ENCODE measurements at places on chromosomes 7 and 10.

DNA sequence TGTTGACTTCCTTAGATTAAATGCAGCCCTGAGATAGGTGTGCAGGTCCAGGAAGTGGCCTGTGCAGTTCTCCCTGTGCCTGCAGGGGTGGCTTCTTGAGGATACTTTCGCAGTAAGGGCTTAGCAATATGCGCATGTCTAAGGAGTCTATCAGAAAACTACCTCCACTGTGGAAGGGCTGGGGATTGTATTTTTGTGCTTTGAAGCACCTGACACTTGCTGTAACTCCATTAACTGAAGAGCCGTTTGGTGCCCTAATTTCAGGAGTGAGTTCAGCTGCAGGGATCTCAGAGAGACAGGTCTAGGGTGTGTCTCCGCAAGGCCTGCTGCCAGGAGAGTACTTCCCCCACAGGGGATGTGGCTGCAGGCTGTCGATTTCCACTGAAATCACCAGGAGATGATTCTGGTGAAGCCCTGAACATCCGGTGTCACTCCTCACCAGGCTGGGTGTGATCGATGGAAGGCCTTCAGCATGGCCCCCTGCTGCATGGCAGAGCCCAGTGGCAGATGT, 35.5 kb downstream of the IKZF1 start:
- DNase-seq = peak; percentile 56

- DNase-seq = no peak
These were observed 84.9 kb upstream of the PPP1R17 start for GRCh38 chr7:31602041-31602625.

- DNase-seq = peak; percentile 81
These were observed at the start of the genes MRPL43 and TWNK for GRCh38 chr10:100986952-100987684. MRPL43 (minus strand) TSS chr10:100987497; CDS start chr10:100987443, 54 bp downstream. TWNK (plus strand) TSS chr10:100987543; CDS start chr10:100988211, 668 bp downstream.

DNA sequence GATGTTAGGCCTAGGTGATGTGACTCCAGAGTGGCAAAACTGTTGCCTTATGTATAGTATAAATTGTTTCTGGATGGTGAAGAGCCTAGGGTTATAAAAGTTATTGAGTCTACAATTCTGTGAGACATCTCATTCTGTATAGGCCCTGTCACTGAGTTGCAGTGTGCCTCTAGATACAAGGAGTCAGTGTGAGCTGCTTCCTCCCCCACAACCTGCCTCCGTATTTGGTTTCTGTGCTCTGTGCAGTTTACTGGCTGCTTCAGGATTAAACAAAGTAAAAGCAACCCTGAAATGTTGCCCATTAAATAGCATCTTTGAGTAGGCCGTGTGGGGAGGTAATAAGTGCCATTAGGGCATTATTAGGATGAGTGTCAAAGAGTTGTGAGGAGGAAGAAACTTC, 1.9 kb upstream of the IFRD1 start:
- no peak for DNase-seq

DNA sequence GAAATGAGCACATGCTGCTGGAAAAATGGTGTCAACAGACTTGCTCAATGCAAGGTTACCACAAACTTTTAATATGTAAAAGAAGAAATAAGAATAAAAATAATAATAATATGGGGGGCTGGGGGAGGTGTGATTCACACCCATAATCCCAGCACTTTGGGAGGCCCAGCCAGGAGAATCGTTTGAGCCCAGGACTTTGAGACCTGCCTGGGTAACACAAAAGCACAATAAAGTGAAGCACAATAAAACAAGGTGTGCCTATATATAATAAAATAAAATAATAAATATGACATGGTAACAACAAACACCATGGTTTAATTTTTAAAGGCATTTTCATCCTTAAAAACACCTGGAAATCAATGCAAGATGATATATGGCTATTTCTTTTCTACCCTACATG, 25.1 kb downstream of the EIF3A start:
- no peak for DNase-seq

DNA sequence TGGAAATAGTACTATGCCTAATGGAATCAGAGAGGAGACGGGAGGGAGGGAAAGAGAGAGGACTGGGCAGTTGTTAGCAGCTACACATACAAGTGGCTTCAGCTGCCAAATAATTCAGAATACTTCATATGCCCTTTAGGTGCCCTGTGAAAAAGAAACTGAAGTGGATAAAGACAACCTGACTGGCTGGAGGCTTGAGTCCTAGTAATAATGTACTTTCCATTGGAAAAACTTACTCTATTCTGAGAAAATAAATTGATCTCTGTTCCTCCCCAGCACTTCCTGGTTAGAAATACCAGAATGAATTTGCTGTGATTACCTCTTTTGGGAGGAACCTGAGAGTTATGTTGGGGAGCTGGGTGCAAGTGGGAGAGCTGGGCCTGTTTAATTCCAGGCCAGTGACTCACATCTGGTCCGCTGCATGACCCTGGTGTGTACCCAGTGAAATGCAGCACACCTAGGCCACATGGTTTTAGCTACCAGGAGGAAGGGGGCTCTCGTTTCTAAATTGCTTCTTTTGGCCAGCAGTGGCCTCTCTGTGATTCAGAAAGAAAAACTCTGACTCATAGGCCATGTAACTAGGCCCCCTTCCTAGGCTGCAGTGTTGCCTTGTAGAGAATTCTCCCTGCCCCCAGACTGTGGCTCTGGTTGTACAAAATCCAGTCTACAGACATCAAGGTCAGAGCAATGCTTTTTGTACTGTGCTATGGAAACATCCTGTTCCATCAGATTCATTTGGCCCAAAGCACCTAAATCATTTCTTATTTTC, 6.5 kb downstream of the AGFG2 start:
- no peak for DNase-seq

- DNase-seq = peak; percentile 43
These were observed 8.5 kb downstream of the DDX56 start for GRCh38 chr7:44565097-44565794.

- DNase-seq = no peak
These were observed 703.5 kb upstream of the SEMA3D start for GRCh38 chr7:85890244-85890811.

GRCh38 chr7:108114117-108114841, 15.9 kb downstream of the LAMB4 start:
- no peak for DNase-seq

GRCh38 chr7:80604436-80604835, 34.0 kb upstream of the CD36 start:
- DNase-seq = no peak

DNA sequence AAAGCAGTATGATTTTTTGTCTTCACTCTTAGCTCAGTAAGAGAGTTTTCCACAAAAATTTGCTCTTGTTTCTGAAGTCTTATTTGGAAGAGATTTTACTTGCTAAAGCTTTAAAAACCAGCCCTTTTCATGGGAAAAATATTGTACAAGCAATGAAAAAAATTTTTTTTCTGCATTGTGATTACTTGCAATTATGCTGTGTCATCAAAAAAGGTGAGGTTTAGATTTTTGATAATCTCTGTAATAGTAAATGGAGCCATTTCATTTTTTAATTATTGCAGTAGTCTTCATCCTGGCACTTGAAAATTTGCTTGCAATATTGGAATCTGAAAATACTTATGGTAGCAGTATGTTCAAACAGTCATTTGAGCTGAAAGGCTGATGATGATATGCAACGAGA, 447.4 kb downstream of the SH2D4B start:
- no peak for DNase-seq

- DNase-seq = no peak
These were observed 9.2 kb downstream of the IKZF5 start for GRCh38 chr10:122999347-122999746.

GRCh38 chr7:47826754-47827153, 121.5 kb downstream of the PKD1L1 start:
- DNase-seq = no peak

DNA sequence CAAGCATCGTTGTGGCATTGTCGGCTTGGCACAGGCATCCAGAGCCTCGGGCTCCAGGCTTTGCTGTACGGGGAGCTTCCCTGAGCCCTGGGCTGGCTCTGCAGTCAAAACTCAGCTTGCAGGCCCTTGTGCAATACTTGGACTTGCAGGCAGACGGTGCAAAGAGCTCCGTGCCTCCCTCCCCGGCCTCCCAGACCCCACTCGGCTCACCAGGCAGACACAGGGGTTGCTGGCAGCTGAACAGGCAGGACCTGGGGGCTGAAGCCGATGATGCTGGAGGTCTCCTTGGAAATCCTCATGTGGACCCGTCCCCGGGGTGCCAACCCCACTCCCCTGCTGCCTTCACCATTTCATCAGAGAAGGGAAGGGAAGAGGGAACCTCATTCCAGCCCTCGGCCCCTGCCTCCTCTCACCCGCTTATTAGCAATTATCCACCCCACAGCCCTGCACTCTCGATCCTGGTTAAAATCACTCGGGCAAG, 59.6 kb upstream of the GNA12 start:
- no peak for DNase-seq

GRCh38 chr7:55485501-55486191, 86.7 kb downstream of the VOPP1 start:
- DNase-seq = no peak

GRCh38 chr7:82362129-82362706, 81.4 kb downstream of the CACNA2D1 start:
- no peak for DNase-seq

GRCh38 chr7:7417414-7417813, 118.3 kb downstream of the COL28A1 start:
- no peak for DNase-seq

GRCh38 chr7:42471573-42472174, 234.7 kb upstream of the GLI3 start:
- DNase-seq = no peak

DNA sequence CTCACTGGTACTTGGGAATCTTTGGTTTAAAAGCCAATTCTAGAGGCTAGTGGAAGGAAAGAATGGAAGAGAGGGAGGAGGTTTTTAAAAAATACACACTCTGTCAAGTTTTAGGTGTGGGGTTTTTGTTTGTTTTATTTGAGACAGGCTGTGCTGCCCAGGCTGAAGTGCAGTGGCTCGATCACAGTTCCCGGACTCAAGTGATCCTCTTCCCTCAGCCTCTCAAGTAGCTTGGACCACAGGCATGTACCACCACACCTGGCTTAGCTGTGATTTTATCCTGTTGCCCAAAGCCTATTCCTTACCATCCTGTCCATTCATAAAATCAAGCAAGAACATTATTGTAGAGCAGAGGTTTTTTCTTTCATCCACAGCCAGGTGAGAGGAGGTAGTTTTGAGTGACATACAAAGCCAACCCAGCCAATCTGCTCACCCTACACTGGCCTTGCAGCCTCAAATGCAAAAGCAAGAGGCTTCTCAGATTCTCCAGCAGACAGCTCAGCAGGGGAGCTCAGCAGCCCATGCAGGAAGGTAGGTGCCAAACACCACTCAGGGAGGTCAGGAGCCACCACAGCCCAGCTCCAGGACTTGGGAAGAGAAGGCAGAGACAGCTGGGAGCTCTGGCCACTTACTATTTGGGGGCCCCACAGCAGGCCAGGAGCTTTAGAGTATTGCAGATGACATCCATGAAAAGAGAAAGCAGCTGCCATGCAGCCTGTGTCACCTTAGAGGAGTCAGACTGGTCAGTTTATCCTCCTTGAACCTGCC, 65.8 kb downstream of the TMEM209 start:
- DNase-seq = no peak

GRCh38 chr7:30465046-30465810, 13.4 kb downstream of the NOD1 start:
- DNase-seq = no peak

All from activated effector memory CD4-positive, alpha-beta T cell treated with Interleukin-2 at 50 U/mL for 16 hours (primary cell).